ENCODE measurements at places on chromosomes 6 and 20.
A peak's percentile ranks its signal among the peaks of the same experiment; 100 is the strongest.

DNA sequence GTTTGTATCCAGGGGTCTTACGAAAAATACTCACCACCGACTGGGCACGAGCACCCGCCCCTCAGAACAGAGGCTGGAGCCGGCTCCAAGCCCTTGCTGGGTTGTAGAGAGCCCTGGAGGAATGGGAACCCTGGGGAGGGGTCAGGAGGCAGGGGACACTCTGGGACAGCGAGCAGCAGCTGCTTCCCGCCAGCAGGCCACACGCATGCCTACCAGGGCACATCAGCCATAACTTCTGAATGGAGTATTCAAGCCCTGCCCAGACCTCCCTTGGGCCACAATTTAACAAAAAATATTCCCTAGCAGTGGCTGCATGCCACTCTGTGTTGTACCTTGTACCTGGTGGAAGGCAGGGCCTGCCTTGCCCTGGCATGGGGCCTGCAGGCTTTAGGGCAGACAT is 31.6 kb upstream of the CD93 start:
- no peak for DNase-seq

GRCh38 chr6:89047473-89047872 is 33.1 kb upstream of the PNRC1 start:
- no peak for DNase-seq

GRCh38 chr20:33423141-33423834 is 20.3 kb downstream of the SNTA1 start:
- no peak for DNase-seq

- DNase-seq: no peak
Measured at GRCh38 chr6:72551470-72551869, 70.4 kb upstream of the KCNQ5 start.

GRCh38 chr20:20083807-20084206 is 31.5 kb downstream of the CFAP61 start:
- DNase-seq: no peak

DNA sequence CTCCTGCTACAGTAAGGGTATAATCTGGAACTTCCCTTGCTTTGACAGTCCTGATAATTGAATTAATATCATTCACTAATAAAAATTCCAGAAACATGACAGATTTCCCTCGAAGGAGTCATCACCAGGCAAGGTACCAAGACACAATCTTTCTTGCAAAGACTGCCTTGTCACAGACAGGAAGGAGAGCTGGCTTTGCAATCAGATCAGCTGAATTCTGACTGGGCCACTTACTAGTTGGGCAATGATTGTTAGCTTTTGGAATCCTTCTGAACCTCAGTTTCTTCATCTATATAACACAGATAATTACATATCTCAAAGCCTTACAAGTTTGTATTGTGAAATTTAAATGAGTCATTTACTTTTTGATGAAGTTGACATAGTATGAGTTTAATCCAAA is 344.2 kb downstream of the RFPL4B start:
- DNase-seq: no peak

GRCh38 chr20:49941456-49941855 is 5.3 kb downstream of the RNF114 start:
- no peak for DNase-seq

GRCh38 chr20:571754-572441 is 28.3 kb upstream of the CSNK2A1 start:
- DNase-seq: no peak

GRCh38 chr6:119323478-119323877 is 26.1 kb downstream of the MAN1A1 start:
- DNase-seq: no peak

DNA sequence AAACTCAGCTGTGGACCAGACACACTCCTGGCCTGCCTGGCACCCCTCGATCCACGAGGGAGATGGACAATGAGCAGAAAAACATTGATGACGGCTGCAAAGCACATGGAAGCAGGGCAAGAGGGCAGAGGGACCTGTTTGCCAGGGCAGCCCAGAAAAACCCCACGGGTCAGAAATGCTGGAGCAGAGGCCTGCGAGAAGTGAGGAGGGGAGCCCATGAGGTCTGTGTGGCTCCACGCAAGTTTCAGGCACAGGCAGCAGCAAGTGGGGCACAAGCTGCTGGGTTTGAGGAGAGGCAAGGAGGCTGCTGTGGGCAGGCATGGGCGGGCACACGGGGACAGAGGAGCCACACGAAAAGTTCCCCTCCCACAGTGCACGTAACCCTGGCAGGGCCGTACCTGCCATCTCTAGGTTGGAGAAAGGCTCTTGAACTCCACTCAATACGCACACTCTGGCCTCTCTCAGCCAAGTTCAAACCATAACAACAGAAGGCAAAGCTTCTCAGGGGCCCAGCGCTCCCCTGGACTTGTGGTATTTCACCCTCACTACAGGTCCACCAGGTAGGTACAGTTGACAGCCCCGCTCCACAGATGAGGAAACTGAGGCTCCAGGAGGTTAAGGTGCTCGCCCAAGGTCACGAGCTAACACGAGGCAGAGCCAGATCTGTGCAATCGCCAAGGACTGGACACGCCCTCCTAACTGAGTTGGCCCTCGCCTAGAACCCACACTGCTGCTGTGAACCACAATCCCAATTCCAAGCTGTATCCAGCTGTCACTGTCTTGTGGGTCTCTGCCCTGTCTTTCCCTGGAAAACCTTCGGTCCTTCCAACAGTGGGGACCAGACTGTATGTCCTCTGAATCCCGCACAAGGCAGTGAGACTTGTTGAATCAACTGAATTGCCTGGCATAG is 108.2 kb downstream of the NOL4L start:
- no peak for DNase-seq

GRCh38 chr20:36217226-36217625 is 19.1 kb upstream of the AAR2 start:
- no peak for DNase-seq

- no peak for DNase-seq
Measured at GRCh38 chr20:14790771-14791620, 453.6 kb upstream of the FLRT3 start.

GRCh38 chr6:108115598-108116058 is 41.1 kb upstream of the OSTM1 start:
- no peak for DNase-seq

DNA sequence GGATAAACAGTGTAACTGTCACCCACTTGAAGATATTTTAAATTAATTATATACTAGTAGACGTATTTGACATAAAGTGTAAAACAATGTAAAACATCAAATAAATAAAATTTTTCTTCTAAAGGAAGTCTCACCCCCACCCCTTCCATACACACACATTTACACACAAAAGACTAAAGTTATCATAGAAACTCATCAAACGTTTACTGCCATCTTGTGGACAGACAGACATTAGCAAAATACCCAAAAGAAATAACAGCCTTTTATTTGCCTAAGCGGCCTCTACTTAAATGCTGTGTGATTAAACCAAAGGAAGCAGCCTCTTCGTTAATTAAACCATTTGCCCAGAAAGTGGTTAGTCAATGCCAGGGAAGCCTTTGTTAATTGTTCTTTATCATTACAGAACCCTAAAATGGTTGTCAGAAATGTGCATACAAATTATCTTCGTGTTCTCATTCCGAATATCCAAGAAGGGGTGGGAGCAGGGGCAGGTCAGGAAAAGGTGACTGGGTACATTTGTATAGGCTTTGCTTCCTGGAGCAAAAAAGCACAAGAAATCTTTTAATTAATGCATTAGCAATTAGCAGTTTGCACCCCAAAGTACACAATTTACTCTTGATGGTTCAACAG is 176.2 kb upstream of the SASH1 start:
- no peak for DNase-seq

- no peak for DNase-seq
Measured at GRCh38 chr20:31740208-31740607, 1.1 kb downstream of the TPX2 start.

GRCh38 chr6:51934098-51934497 is 153.3 kb downstream of the PKHD1 start:
- DNase-seq: no peak

DNA sequence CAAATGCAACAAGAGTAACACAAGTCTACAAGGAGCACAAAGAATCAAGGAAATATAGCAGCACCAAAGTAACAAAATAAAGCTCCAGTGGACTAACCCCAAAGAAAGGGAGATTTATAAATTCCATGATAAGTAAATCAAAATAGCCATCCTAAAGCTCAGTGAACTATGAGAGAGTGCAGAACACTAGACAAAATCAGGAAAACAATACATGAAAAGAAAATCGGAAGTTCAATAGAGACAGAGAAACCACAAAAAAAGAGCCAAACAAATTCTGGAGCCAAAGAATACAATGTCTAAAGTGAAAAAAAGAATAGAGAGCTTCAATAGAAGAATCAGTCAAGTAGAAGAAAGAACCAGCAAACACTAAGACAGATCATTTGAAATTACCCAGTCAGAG is 247.3 kb upstream of the TENT5A start:
- DNase-seq: no peak

- DNase-seq: no peak
Measured at GRCh38 chr20:3704087-3704486, 8.3 kb downstream of the SIGLEC1 start.

GRCh38 chr6:29737707-29738630 is 14.7 kb downstream of the HLA-F start:
- peak; percentile 52 for DNase-seq

DNA sequence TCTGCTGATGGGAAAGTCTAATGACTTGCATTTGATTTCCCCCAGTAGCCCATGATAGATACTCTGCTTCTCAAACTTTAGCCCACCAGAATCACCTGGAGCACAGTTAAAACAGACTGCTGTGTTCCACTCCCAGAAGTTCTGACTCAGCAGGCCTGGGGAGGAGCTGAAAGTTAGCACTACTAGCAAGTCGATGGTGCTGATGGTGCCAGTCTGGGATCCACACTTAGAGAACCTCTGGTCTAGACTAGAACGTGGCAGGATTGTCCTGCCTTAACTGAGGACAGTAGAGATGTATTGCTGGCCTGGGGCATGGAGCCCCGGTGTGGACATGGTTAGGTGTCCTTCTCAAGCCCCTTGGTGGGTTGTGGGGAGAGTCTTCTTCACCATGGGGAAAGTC is 8.7 kb downstream of the TOX2 start:
- DNase-seq: no peak

Data from head of caudate nucleus (tissue), 42 donors.